ENCODE measurements at places on chromosomes 2 and 18. TPM values are rescaled to one million over a fixed set of nuclear protein-coding genes. Genes with fewer than 3 reads are reported as not detected.

Gene UGT1A6
- total RNA-seq: not detected

Gene RFX8
- total RNA-seq: not detected

Gene THAP4
- 28.4 TPM for total RNA-seq

Gene SLC23A3
- total RNA-seq: 2.7 TPM

Gene HOXD12
- not detected for total RNA-seq

Gene IL36RN
- total RNA-seq: not detected

Gene TTN
- 28.1 TPM for total RNA-seq

Gene DYSF
- 3.4 TPM for total RNA-seq

Gene SPTBN1
- total RNA-seq: 190 TPM

Gene CXXC1
- total RNA-seq: 171 TPM

Gene GDF7
- total RNA-seq: not detected

DNA sequence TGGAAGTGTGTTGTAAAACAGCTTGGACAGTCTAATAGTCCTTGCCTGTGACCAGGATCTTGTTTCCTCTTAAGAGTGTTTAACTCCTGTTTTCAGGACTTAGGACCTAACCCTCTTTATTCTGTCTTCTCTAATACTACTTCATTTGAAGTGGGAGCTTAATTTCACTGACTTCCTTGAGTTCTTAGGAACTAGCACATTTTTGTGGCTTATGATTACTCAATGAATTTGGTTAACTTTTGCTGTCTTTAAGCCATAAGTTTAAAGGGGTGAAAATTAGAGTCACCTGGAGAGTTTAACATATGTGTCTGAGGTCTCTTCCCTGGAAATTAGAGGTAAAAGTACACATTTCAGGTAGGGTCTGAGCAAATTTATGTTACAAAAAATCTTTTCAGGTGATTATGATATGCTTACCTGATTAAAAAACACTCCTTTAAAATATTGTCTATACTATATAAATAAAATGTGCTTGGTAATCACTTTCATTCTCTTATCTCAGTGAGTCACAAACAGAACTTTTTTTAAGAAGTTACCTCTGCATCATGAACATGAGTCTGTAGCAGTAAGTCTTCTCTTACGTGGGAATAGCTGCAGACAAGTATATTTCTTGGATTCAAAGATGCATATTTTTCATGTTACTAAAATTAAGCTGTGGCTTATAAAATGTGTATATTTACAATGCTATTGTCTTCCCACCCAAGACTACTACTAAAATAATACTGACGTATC, 52.7 kb downstream of the ATP9B start:
- peaks cover 4% of the 10 kb centered on the region for H3K4me1 ChIP-seq
- H3K27ac ChIP-seq: no peak overlapping the region
- H3K27me3 ChIP-seq: no peaks in the 10 kb centered on the region
- peaks cover 64% of the 10 kb centered on the region for H3K36me3 ChIP-seq
- H3K4me3 ChIP-seq: no peak overlapping the region

DNA sequence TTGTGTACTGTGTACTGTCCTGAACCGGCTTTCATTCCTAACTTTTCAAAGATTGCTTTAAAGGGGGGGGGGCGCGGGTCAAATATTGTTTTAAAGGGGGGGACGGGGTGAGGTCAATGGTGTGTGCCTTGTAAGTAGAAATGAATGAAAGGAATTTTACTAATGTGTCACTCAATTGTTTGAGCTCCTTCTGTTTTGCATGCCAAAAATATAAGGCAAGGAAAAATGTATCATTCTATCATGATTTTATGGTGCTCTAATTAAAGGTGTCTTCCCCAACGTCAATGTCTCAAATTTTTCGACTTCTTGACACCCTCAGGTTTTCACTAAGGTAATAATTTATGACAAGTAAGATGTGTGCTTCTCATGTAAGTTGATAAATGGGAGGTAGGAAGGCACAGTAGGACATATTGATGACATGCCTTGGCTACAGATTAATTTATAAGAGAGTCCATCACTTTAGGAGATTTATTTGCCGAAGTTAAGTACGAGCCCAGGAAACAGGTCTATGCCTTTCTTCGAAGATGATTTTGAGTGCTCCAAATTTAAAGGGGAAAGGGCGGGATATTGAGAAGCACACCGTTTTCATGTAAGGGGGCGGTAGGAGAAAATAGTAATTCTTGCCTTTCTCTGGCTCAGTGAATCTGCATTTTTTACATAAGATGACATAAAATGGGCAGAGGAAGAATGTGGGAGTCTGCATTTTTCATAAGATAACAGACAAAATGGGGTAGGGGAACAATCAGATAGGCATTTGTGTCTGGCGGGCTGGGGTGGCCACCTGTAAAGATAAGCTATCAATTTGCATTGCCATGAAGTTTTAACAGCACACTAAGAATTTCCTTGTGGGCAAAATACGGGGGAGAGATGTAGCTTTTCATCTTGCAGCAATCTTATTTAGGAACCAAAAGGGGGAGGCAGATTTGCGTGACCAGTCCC, 1.2 kb upstream of the TRAPPC8 start:
- no peaks in the 10 kb centered on the region for H3K27me3 ChIP-seq
- no peaks in the 10 kb centered on the region for H3K36me3 ChIP-seq
- H3K27ac ChIP-seq: peak overlapping the region; percentile 99
- H3K4me1 ChIP-seq: peaks cover 22% of the 10 kb centered on the region

DNA sequence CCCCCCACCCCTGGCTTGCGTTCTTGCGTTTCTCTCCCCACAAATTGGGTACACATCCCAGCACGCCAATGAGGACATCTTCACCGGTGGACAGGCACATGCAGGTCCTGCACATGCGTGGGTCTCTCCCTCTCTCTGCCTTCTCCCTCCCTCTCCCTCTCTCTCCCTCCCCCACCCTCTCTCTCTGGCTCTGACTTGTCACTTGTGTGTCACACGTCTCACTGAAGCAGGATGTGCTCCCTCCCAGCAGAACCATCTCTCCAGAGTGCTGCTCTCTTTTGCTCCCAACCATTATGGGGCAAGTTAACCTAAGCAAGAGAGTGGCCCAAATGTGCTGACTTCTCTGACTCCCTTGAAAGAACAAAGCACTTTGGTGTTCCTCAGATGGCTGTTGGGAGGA, 120.8 kb upstream of the CAB39 start:
- no peak for DNase-seq
- H3K27ac ChIP-seq: peak overlapping the region; percentile 60
- H3K4me1 ChIP-seq: peaks cover 74% of the 10 kb centered on the region
- H3K27me3 ChIP-seq: no peaks in the 10 kb centered on the region
- H3K4me3 ChIP-seq: peak overlapping the region; percentile 8

- peaks cover 35% of the 10 kb centered on the region for H3K27me3 ChIP-seq
- no peaks in the 10 kb centered on the region for H3K4me1 ChIP-seq
- H3K36me3 ChIP-seq: no peaks in the 10 kb centered on the region
- H3K27ac ChIP-seq: no peak overlapping the region
- no peak overlapping the region for H3K4me3 ChIP-seq
Measured at GRCh38 chr18:2380101-2380500, 191.2 kb downstream of the METTL4 start.

GRCh38 chr2:70553334-70553583, 367 bp downstream of the TGFA start:
- H3K27me3 ChIP-seq: peaks cover 4% of the 10 kb centered on the region
- DNase-seq: no peak
- no peaks in the 10 kb centered on the region for H3K36me3 ChIP-seq
- peak overlapping the region; percentile 66 for H3K27ac ChIP-seq
- peaks cover 27% of the 10 kb centered on the region for H3K4me1 ChIP-seq

- no peak for DNase-seq
- peaks cover 45% of the 10 kb centered on the region for H3K4me1 ChIP-seq
- H3K27ac ChIP-seq: no peak overlapping the region
- no peaks in the 10 kb centered on the region for H3K27me3 ChIP-seq
- no peak overlapping the region for H3K4me3 ChIP-seq
Measured at GRCh38 chr2:43230351-43230885, 4.0 kb upstream of the ZFP36L2 start.

GRCh38 chr2:85992611-85993010, 103.8 kb upstream of the ST3GAL5 start:
- H3K4me1 ChIP-seq: peaks cover 47% of the 10 kb centered on the region
- no peak overlapping the region for H3K4me3 ChIP-seq
- H3K27me3 ChIP-seq: no peaks in the 10 kb centered on the region
- H3K27ac ChIP-seq: no peak overlapping the region
- H3K36me3 ChIP-seq: no peaks in the 10 kb centered on the region

- H3K27me3 ChIP-seq: peaks cover 8% of the 10 kb centered on the region
- no peaks in the 10 kb centered on the region for H3K4me1 ChIP-seq
- no peaks in the 10 kb centered on the region for H3K36me3 ChIP-seq
Measured at GRCh38 chr2:201793631-201794030, 12.7 kb upstream of the CDK15 start.

GRCh38 chr18:47936952-47937351, 6.5 kb upstream of the SMAD2 start:
- H3K27ac ChIP-seq: no peak overlapping the region
- no peak overlapping the region for H3K4me3 ChIP-seq
- DNase-seq: no peak

DNA sequence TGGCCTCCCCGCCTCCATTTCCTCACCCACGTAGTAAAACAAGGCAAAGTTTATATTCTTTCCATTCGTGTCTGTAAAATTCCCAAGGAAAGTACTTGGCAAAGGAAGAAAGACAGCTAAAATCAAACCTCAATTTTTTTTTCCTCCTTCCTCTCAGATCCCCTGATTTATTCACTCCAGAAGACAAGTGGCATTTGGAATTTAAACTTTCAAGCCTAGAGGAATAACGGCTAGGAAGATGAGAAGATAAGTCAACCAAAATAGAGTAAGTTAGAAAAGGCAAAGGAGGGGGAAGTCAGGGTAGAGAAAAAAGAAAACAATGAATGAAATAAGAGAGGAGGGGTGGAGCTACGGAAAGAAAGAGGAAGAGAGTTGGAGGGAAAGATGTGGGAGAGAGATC, 198.9 kb upstream of the PIK3C3 start:
- H3K27ac ChIP-seq: no peak overlapping the region
- H3K36me3 ChIP-seq: no peaks in the 10 kb centered on the region
- H3K27me3 ChIP-seq: peaks cover 1% of the 10 kb centered on the region
- H3K4me1 ChIP-seq: no peaks in the 10 kb centered on the region
- H3K4me3 ChIP-seq: no peak overlapping the region

- peak overlapping the region; percentile 89 for H3K27ac ChIP-seq
- peak overlapping the region; percentile 92 for H3K4me3 ChIP-seq
- peaks cover 19% of the 10 kb centered on the region for H3K36me3 ChIP-seq
Measured at GRCh38 chr18:24427484-24427883, 1.0 kb downstream of the IMPACT start.

DNA sequence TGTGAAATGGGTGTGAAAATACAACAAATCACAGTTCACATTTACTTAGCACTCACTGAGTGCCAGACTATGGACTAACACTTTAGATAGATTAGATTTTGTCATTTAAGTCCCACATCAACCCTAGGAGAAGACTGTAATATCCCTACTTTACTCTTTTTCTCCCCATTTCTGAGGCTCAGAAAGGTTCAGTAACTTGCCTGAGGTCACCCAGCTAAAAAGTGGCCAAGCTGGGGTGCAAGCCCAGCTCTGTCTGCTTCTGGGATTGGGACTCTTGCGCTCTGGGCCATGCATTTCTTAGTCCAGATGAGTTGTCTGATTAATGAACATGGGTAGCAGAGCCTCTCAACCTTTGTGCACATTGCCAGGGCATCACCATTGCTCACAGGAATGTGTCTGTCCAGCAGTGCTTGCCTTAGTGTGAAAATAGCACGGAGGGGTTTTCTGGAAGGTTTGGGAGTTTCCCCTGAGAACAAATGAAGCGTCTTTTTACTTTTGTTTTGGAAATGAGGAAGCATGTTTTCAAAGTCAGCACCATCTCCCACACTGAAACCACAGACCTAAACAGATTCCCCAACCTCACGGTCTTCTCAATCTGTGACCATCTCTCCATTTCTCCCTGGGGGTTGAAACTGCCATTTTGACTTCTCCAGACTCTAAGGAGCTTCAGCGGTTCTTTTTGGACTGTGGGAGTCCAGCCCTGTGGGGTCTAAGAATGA, 31.9 kb downstream of the NRP2 start:
- H3K27me3 ChIP-seq: peaks cover 23% of the 10 kb centered on the region
- H3K4me1 ChIP-seq: no peaks in the 10 kb centered on the region
- DNase-seq: no peak

- H3K4me3 ChIP-seq: no peak overlapping the region
- H3K36me3 ChIP-seq: peaks cover 6% of the 10 kb centered on the region
- no peaks in the 10 kb centered on the region for H3K27me3 ChIP-seq
- DNase-seq: no peak
Measured at GRCh38 chr2:57417007-57417406, 629.6 kb upstream of the VRK2 start.

DNA sequence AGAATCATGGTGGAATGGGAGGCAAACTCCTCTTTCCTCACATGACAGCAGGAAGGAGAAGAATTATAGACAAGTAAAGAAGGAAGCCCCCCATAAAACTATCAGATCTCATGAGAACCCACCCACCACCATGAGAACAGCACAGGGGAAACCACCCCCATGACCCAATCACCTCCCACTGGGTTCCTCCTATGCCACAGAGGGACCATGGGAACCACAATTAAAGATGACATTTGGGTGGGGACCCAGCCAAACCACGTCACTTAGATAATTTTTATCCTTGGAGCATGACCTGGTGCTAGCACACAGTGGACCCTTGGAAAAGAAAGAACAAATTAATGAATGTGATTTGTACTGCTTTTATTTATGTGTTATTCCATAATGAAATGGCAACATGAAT, 188.6 kb upstream of the NCKAP5 start:
- no peaks in the 10 kb centered on the region for H3K4me1 ChIP-seq
- no peaks in the 10 kb centered on the region for H3K36me3 ChIP-seq
- peaks cover 14% of the 10 kb centered on the region for H3K27me3 ChIP-seq
- no peak overlapping the region for H3K4me3 ChIP-seq

GRCh38 chr2:192983173-192983572, 788.4 kb upstream of the TMEFF2 start:
- no peak overlapping the region for H3K4me3 ChIP-seq
- H3K27ac ChIP-seq: no peak overlapping the region
- no peak for DNase-seq
- no peaks in the 10 kb centered on the region for H3K4me1 ChIP-seq

DNA sequence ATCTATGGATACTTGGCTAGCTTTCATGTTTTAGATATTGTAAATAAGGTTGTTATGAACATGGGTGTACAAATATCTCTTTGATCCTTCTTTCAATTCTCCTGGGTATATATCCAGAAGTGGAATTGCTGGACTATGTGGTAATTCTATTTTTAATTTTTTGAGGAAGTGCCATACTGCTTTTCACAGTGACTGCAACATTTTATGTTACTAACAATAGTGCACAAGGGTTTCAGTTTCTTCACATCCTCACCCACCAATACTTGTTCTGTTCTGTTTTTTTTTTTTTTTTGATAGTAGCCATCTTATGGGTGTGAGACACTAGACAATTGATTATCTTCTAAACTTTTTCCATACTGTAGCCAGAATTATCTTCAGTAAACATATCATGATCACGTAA, 17.3 kb upstream of the NEUROD1 start:
- H3K27me3 ChIP-seq: peaks cover 14% of the 10 kb centered on the region
- H3K4me1 ChIP-seq: no peaks in the 10 kb centered on the region
- no peak overlapping the region for H3K4me3 ChIP-seq

- no peaks in the 10 kb centered on the region for H3K36me3 ChIP-seq
- no peak for DNase-seq
- H3K27ac ChIP-seq: no peak overlapping the region
- no peaks in the 10 kb centered on the region for H3K4me1 ChIP-seq
Measured at GRCh38 chr2:18178736-18179349, 300.4 kb downstream of the KCNS3 start.

DNA sequence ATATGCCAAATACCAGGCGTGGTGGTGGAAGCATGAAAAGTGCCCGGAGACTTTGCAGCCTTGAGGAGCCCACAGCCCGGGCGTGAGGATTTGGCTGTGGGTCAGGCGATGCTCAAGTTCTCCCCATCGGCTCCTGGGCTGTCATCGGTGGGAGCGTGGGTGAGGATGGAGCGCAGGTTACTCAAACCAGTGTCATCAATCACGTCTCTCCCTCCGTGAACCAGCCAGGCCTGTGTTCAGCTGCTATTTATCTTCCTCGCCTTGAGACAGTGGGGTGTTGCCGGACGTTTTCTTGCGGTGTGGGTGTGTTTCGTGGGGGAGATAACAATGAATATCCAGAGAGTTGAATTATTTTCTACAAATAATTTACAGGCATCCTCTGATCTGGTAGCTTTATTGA, 317.6 kb downstream of the EIPR1 start:
- H3K4me3 ChIP-seq: no peak overlapping the region
- no peak overlapping the region for H3K27ac ChIP-seq
- H3K27me3 ChIP-seq: peaks cover 3% of the 10 kb centered on the region

Measured in naive thymus-derived CD8-positive, alpha-beta T cell (primary cell).